Activated T-helper 1 cell treated with anti-CD3 and anti-CD28 coated beads, Interleukin-12 subunit alpha, Interleukin-12 subunit beta, Interleukin-2, Interleukin-4 antibody, amounts not matched to agents 30 ng/mL and 10 ng/mL and 1 ng/mL, durations not matched to agents 14 hours and 24 hours and 36 hours (primary cell): ENCODE measurements at places on chromosomes 11 and 22.
A peak's percentile ranks its signal among the peaks of the same experiment; 100 is the strongest.

DNA sequence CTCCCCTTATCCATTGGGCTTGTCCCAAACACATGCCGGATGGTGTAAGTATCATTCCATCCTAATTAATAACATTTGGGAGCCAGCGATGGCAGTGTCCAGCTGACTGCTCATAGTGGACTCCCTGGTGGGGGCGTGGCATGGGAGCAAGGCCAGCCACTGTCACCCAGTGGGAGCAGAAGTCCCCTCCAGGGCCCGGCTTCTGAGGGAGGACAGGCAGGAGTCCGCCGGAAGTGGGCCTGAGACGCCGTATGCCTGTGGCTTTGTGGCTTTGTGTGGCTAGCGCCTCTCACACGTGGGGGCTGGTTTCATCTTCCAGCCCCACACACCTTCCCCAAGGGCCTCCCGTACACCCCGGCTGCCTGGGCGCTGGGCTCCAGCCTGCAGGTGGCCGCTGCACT, 124.5 kb downstream of the KCNQ1 start:
- no peak for DNase-seq

DNA sequence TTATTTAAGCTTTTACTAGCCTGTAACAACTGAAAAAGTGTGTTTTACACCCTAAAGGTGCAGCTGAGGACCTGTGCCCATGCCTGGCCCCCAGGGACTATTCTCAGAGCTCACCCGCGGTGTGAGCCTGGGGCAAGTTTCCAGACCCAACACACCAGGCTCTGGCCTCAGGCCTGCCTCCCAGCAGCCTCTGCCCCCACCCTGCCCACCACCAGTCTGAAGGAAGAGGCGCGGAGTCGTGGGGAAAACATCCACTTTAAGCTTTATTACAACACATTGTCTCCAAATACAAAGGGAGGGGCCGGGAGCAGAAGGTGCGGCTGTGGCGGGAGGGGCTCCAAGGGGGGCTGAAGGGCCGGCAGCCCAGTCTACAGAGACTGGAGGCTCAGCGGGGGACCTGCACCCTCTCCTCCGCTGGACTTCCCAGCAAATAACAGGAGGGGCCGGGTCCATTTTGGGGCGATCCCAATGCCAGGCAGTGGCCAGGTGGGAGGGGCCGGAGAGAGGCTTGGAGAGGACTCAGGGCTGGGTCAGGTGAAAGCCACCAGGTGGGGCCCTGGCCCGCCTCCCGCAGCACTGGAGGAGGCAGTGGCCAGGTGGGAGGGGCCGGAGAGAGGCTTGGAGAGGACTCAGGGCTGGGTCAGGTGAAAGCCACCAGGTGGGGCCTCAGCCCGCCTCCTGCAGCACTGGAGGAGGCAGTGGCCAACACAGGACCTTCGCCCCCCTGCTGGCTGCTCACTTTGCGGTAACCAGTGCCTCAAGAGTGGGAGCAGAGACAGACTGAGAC, 18.1 kb downstream of the DUSP8 start:
- no peak for DNase-seq

GRCh38 chr11:14578541-14578956, 58.4 kb upstream of the PSMA1 start:
- peak; percentile 76 for DNase-seq

DNA sequence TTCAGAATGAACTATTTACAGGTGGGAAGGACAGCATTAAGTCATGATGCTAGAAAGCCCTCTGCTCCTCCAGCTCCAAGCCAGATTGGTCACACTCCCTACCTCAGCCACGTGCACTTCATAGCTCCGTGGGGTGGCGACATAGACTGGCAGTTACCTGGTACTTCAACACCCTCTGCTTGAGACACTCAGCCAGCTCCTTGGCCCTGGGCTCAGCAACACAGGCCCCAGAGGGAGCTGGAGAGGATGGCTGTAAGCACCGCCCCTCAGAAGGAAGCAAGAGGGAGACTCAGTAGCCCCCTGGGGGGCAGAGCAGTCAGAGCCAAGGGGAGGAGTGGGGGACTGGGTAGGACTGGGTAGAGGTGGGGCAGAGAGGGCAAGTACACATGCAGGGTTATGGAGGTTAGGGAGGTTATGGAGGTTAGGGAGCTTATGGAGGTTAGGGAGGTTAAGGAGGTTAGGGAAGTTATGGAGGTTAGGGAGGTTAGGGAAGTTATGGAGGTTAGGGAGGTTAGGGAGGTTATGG, 102.1 kb upstream of the BID start:
- DNase-seq, result no peak
